ENCODE measurements at places on chromosomes 5 and 9.

GRCh38 chr5:174423558-174423957 lies 300.8 kb upstream of the MSX2 start:
- DNase-seq: no peak

DNA sequence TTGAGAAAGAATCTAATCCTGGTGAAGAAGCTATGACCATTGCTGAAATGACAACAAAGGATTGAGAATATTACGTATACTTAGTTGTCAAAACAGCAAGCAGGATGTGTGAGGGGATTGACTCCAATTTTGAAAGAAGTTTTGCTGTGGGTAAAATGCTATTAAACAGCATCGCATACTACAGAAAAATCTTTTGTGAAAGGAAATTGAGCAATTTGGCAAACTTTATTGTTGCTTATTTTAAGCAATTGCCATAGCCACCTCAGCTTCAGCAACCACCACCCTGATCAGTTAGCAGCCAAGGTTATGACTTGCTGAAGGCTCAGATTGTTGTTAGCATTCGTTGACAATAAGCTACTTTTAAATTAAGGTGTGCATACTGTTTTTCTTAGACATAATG lies 22.5 kb upstream of the ARL14EPL start:
- no peak for DNase-seq

DNA sequence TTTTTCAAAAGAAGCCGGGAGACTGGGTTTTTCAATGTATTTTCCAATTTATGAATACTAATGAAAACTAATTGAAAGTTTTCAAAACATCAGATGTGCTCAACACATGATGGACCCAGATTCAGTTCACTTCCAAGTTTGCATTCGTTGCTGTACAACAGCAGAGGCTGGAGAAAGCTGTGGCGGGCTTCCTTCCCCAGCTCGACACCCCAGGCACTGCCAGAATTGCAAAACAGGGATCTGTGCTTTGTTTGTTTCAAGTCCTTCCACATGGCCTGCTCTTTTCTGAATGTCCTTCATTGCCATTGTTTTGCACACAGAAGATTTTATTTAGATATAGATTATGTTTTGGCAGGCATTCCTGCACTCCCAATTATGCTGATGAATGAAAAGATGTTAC lies 30.3 kb upstream of the INSYN2B start:
- no peak for DNase-seq

- no peak for DNase-seq
Measured at GRCh38 chr5:50874306-50875001, 208.0 kb downstream of the PARP8 start.

GRCh38 chr5:178277866-178278265 lies 45.3 kb upstream of the PHYKPL start:
- DNase-seq: no peak

- DNase-seq: no peak
Measured at GRCh38 chr5:112355058-112355685, 63.9 kb downstream of the EPB41L4A start.

DNA sequence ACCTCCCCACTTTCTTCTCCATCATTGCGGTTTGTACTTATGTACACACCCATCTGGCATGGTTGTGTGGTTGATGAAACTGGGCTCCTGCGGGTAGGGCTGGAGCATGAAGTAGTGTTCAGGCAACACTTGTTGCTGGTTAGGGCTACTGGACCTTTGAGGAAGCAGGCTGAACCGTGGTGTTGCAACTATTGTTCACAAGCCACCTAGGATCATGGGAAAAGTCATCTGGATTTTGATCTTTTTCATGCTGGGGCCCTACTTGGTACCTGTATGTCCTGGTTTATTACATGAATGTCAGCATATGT lies 40.1 kb upstream of the TIFAB start:
- no peak for DNase-seq

GRCh38 chr5:151148583-151148982 lies 9.0 kb downstream of the ANXA6 start:
- peak; percentile 37 for DNase-seq
